ENCODE measurements at places on chromosomes 4 and X. TPM values are rescaled to one million over a fixed set of nuclear protein-coding genes. Genes with fewer than 3 reads are reported as not detected.
A peak's percentile ranks its signal among the peaks of the same experiment; 100 is the strongest.

DNA sequence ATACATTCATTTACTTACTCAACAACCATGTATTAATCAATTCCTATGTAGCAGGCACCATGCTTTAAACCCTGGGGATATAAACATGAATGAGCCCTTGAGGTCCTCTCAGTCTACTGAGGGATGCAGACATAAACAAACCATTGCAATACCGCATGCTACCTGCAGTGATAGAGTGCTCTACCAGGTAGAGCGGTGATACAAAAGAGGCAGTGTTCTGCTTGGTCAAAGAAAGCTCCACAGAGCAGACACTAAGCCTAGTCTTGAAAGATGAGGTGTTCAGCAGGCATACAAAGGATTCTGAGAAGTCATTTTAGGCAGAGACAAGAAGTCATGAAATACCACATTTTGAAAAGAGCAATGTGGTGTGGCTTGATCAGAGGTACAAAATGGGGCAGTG, 26.9 kb upstream of the AMOT start:
- no peak overlapping the region for H3K4me3 ChIP-seq
- no peak for DNase-seq
- no peaks in the 10 kb centered on the region for H3K4me1 ChIP-seq
- no peaks in the 10 kb centered on the region for H3K27me3 ChIP-seq
- H3K27ac ChIP-seq: no peak overlapping the region

The F11 gene
- not detected for total RNA-seq

- no peak overlapping the region for H3K4me3 ChIP-seq
- DNase-seq: no peak
- H3K27ac ChIP-seq: no peak overlapping the region
- no peaks in the 10 kb centered on the region for H3K36me3 ChIP-seq
- H3K4me1 ChIP-seq: no peaks in the 10 kb centered on the region
These were observed 346.7 kb downstream of the TRIML1 start for GRCh38 chr4:188485906-188486305.

GRCh38 chrX:110044346-110045249, 41.7 kb downstream of the TMEM164 start:
- no peak for DNase-seq
- H3K4me1 ChIP-seq: no peaks in the 10 kb centered on the region
- no peaks in the 10 kb centered on the region for H3K36me3 ChIP-seq
- H3K4me3 ChIP-seq: no peak overlapping the region
- H3K27me3 ChIP-seq: no peaks in the 10 kb centered on the region

DNA sequence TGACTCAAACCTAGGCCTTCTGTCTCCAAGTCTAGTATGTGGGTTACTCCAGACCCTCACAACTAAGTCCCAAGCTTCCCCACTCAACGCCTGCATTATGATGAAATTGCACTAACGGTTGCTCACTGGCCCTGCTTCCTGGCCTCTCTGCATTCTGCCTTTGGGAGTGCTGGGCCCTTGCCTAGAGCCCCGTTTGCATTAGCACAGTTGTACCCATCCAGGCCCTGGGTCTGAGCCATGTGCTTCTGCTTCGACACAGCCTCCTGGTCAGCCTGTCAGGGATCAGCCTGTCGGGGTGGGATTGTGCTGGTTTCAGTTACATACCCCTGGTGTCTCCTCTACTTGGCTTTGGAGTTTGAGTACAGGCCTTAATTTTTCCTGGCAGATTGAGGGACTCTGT, 58.4 kb downstream of the DCUN1D4 start:
- no peak for DNase-seq
- peaks cover 18% of the 10 kb centered on the region for H3K36me3 ChIP-seq
- H3K27me3 ChIP-seq: no peaks in the 10 kb centered on the region
- H3K4me3 ChIP-seq: no peak overlapping the region
- no peak overlapping the region for H3K27ac ChIP-seq
- H3K4me1 ChIP-seq: no peaks in the 10 kb centered on the region

- no peaks in the 10 kb centered on the region for H3K36me3 ChIP-seq
- H3K27me3 ChIP-seq: no peaks in the 10 kb centered on the region
- peak; percentile 72 for DNase-seq
- no peak overlapping the region for H3K4me3 ChIP-seq
- H3K4me1 ChIP-seq: no peaks in the 10 kb centered on the region
These were observed 181.4 kb upstream of the NEIL3 start for GRCh38 chr4:177128306-177128705.

The ABCG2 gene
- total RNA-seq: 0.34 TPM

DNA sequence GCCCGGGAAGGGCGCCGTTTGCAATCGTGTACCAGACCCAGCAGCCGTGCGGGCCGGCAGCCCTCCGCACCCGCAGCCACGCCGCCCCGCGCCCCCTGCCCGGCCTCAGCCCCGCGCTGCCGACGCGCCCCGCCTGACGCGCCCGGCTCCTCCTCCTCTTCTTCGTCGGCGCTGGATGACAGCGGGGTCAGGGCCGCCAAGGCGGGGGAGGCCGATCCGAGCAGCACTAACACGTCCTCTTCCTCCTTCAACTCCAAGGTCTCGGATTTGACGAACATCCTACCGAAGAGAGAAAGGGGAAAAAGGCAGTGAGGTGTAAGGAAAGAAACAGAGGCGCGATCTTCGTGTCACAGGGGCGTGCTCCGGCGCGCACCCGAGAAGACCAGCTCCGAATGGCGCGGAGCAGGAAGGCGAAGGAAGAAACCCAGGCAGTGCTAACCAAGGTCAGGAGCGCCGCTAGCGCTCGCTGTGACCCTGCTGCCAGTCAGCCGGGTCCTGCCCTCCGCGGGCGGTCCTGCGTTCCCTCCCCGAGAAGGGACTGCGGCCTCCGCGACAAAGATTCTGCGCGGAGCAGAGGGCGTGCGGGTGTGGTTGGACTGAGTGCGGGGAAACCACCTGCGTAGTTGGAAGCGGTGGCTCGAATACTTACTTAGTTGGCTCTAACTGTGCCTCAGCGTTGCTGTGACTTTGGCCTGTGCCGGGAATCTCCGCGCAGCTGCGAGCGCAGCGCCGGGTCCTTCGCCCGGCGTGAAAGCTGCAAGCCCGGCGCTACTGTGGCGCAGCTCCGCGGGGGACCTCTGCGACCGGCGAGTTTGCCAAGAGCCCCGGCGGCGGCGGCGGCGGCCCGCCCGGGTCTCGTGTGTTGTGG, 548 bp downstream of the NEUROG2 start:
- no peak overlapping the region for H3K27ac ChIP-seq
- H3K27me3 ChIP-seq: peaks cover 93% of the 10 kb centered on the region
- H3K4me3 ChIP-seq: peak overlapping the region; percentile 54
- peaks cover 14% of the 10 kb centered on the region for H3K4me1 ChIP-seq
- no peaks in the 10 kb centered on the region for H3K36me3 ChIP-seq

GRCh38 chrX:151004085-151004484, 20.9 kb downstream of the HMGB3 start:
- no peak overlapping the region for H3K27ac ChIP-seq
- no peak for DNase-seq
- no peak overlapping the region for H3K4me3 ChIP-seq
- H3K4me1 ChIP-seq: no peaks in the 10 kb centered on the region

DNA sequence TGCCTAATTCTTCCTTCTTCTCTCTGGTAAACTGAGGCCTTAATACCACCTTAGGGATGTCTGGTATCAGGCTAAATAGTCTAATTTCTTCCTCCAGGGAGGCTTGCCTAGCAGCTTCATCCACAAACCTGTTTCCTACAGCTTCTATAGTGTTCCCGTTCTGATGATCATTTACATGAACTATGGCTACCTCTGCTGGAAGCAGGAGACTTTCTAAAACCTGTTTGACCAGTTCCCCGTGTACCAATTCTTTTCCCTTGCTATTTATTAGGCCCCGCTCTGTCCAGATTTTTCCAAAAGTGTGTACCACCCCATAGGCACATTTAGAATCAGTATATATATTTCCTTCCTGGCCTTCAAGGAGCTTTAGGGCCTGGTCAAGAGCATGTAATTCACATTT, 5.8 kb upstream of the USP38 start:
- no peak for DNase-seq
- no peaks in the 10 kb centered on the region for H3K27me3 ChIP-seq
- H3K36me3 ChIP-seq: no peaks in the 10 kb centered on the region
- no peak overlapping the region for H3K27ac ChIP-seq
- peaks cover 3% of the 10 kb centered on the region for H3K4me1 ChIP-seq
- H3K4me3 ChIP-seq: no peak overlapping the region

DNA sequence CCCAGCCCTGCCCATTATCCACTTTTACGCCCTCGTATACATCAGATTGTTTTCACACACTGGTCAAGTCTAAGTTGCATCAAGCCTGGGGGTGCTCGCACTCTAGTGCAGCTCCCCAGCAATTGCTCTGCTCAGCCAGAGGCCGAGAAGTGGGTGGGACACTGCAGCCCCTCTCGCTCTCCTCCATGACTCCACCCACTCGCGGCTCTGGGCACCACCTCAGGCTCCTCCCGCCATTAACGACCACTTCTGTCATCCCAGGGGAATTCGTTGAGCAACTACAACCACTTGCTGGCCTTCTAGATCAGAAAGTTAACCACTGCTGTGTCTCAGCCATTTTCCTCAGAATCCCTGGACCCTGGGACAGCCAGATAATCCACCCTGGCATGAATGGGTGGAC, 53.6 kb downstream of the ETNPPL start:
- no peak overlapping the region for H3K27ac ChIP-seq
- H3K4me1 ChIP-seq: no peaks in the 10 kb centered on the region
- H3K36me3 ChIP-seq: no peaks in the 10 kb centered on the region
- H3K27me3 ChIP-seq: no peaks in the 10 kb centered on the region

DNA sequence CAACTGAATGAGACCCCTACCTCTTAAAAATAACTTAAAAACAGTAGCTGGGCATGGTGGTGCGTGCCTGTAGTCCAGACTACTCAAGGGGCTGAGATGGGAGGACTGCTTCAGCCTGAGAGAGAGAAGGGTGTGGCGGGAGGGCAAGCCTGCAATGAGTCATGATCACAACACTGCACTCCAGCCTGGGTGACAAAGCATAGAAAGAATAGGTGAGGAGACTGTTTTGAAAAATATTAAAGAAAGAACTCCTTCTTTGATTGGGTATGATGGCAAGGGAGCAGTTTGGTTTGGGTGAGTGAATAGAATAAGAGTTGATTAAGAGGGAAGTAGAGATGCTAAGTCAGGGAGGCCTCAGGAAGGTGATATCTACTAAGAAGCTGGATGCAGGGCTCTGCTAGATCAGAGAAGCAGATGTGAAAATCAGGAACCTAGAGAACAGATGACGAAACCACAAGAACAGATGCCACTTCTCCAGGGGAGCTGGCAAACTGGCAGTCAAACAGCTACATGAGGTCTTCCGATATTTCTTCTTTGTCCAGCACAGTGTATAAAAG, 318.6 kb downstream of the OPHN1 start:
- no peaks in the 10 kb centered on the region for H3K36me3 ChIP-seq
- peaks cover 12% of the 10 kb centered on the region for H3K4me1 ChIP-seq
- H3K27me3 ChIP-seq: no peaks in the 10 kb centered on the region

The RHOH gene
- not detected for total RNA-seq

The NPNT gene
- 3.1 TPM for total RNA-seq

The DDX3X gene
- total RNA-seq: 204 TPM

The NR0B1 gene
- 0.25 TPM for total RNA-seq

GRCh38 chr4:160709026-160709425, 1454.8 kb downstream of the FSTL5 start:
- H3K27ac ChIP-seq: no peak overlapping the region
- DNase-seq: no peak
- no peaks in the 10 kb centered on the region for H3K4me1 ChIP-seq
- no peak overlapping the region for H3K4me3 ChIP-seq

DNA sequence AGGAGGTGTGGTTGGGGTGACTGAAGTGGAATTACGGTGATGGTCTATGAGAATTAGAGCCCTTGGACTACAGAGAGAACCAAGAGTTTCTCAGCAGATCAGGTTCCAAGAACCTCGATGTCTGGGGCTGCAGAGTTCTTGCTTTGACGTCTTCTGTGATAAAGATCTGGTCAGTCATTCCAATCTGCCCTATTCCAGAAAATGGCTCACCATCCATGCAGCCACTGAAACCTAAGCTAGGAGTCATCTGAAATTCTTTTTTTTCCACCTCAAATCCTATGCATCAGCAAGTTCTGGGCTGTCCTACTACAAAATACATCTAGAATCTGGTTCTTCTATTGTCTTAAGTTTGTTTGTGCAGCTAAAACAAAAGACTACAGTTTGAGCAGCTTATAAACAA, 254.4 kb upstream of the PGRMC2 start:
- H3K27ac ChIP-seq: no peak overlapping the region
- no peaks in the 10 kb centered on the region for H3K27me3 ChIP-seq
- no peaks in the 10 kb centered on the region for H3K4me1 ChIP-seq
- H3K4me3 ChIP-seq: no peak overlapping the region
- no peaks in the 10 kb centered on the region for H3K36me3 ChIP-seq

DNA sequence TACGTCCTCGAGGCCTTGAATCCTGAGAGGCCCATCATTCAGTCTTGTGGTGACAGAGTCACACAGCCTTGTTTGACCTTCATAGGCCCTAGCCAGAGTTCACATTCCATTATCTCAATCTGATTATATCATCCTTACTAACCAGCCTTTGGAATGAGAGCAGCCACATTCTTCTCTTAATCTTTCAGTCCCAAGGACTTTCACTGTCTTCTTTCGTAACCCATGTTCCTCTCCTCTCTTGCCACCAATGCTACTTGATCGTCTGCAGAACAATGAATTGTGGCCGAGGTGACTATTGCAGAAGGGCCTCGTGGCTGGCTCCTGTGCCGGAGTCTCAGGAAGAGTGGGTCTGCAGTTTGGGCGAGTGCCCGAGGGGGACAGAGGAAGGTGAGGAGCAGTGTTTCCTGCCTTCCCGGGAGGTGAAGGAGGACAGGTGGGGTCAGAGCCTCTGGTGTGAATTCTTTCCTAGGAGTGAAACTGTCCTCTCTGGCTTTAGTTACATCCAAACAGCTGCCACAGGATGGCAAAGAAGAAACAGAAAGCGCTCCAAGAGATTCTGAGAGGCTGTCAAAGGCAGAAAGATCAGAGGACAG, 94.6 kb downstream of the LIMCH1 start:
- H3K27me3 ChIP-seq: no peaks in the 10 kb centered on the region
- DNase-seq: no peak
- H3K4me3 ChIP-seq: no peak overlapping the region
- no peaks in the 10 kb centered on the region for H3K36me3 ChIP-seq
- H3K4me1 ChIP-seq: no peaks in the 10 kb centered on the region
- H3K27ac ChIP-seq: no peak overlapping the region

The GLRA2 gene
- not detected for total RNA-seq

- H3K4me3 ChIP-seq: no peak overlapping the region
- H3K36me3 ChIP-seq: no peaks in the 10 kb centered on the region
- H3K27me3 ChIP-seq: no peaks in the 10 kb centered on the region
These were observed 36.4 kb upstream of the MAMLD1 start for GRCh38 chrX:150326541-150327247.
